ENCODE measurements at places on chromosomes 2 and 18. TPM values are rescaled to one million over a fixed set of nuclear protein-coding genes. Genes with fewer than 3 reads are reported as not detected.

GRCh38 chr2:201887773-201888425 lies 81.6 kb downstream of the CDK15 start:
- no peak overlapping the region for H3K4me3 ChIP-seq
- H3K4me1 ChIP-seq, result no peaks in the 10 kb centered on the region
- H3K36me3 ChIP-seq, result no peaks in the 10 kb centered on the region
- H3K27me3 ChIP-seq, result peaks cover 22% of the 10 kb centered on the region
- no peak overlapping the region for H3K27ac ChIP-seq

GRCh38 chr2:15738225-15738546 lies 146.5 kb downstream of the DDX1 start:
- no peaks in the 10 kb centered on the region for H3K36me3 ChIP-seq
- no peaks in the 10 kb centered on the region for H3K4me1 ChIP-seq
- H3K4me3 ChIP-seq, result no peak overlapping the region
- peaks cover 1% of the 10 kb centered on the region for H3K27me3 ChIP-seq

GRCh38 chr2:25375371-25375988 lies 33.8 kb upstream of the DNMT3A start:
- H3K27ac ChIP-seq, result no peak overlapping the region
- DNase-seq, result no peak
- H3K27me3 ChIP-seq, result peaks cover 20% of the 10 kb centered on the region

- H3K4me1 ChIP-seq, result peaks cover 25% of the 10 kb centered on the region
- H3K4me3 ChIP-seq, result no peak overlapping the region
- no peaks in the 10 kb centered on the region for H3K36me3 ChIP-seq
Measured at GRCh38 chr2:217215877-217216276, 356.0 kb upstream of the TNP1 start.

DNA sequence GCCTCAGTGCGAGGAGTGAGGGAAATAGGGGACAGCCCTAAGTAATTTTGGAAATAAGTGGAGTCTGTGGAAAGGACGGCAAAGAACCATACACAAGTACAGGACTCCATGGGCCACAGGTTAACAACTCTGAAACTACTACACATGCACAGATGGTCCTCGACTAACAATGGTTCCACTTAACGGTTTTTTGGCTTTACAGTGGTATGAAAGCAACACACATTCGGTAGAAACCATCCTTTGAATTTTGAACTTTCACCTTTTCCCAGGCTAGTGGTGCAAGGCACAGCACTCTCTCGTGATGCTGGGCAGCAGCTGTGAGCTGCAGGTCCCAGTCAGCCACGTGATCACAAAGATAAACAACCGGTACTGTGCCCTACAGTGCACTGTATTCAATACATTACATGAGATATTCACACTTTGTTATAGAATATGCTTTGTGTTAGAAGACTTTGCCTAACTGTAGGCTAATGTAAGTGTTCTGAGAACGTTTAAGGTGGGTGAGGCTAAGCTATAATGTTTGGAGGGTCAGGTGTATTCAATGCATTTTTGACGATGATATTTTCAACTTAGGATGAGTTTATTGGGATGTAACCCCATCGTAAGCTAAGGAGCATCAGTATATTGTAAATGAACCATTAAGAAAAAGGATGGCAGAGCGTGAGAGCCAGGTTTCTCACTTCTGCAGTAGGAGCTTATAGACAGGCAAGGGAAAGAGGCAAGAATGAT lies 44.6 kb downstream of the TBC1D8 start:
- peaks cover 11% of the 10 kb centered on the region for H3K36me3 ChIP-seq
- H3K4me1 ChIP-seq, result peaks cover 15% of the 10 kb centered on the region
- no peak overlapping the region for H3K27ac ChIP-seq
- H3K4me3 ChIP-seq, result no peak overlapping the region
- peaks cover 25% of the 10 kb centered on the region for H3K27me3 ChIP-seq

Gene ABCG8
- total RNA-seq, result not detected
